ENCODE measurements at places on chromosomes 1 and 21.
A peak's percentile ranks its signal among the peaks of the same experiment; 100 is the strongest.

DNA sequence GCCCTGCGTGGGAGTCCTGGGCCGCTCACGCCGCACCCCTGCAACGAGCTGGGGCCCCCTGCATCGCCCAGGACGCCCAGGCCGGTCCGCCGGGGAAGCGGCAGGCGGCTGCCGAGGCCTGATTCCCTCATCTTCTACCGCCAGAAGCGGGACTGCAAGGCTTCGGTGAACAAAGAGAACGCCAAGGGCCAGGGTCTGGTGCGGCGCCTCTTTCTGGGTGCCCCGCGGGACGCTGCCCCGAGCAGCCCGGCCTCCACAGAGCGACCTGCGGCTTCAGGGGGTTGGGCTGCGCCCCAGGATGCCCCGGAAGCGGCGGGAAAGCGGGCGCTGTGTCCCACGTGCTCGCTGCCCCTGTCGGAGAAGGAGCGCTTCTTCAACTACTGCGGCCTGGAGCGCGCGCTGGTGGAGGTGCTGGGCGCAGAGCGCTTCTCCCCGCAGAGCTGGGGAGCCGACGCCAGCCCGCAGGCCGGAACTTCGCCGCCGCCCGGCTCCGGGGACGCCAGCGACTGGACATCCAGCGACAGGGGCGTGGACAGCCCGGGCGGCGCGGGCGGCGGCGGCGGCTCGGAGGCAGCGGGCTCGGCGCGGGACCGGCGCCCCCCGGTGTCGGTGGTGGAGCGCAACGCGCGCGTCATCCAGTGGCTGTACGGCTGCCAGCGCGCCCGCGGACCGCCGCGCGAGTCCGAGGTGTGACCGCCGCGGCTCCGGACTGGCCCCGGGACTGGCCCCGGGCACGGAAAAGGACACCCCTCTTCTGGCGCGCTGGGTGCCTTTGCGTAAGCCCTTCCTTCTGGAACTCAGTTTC is 2.7 kb downstream of the FAM110D start:
- peak; percentile 18 for DNase-seq

DNA sequence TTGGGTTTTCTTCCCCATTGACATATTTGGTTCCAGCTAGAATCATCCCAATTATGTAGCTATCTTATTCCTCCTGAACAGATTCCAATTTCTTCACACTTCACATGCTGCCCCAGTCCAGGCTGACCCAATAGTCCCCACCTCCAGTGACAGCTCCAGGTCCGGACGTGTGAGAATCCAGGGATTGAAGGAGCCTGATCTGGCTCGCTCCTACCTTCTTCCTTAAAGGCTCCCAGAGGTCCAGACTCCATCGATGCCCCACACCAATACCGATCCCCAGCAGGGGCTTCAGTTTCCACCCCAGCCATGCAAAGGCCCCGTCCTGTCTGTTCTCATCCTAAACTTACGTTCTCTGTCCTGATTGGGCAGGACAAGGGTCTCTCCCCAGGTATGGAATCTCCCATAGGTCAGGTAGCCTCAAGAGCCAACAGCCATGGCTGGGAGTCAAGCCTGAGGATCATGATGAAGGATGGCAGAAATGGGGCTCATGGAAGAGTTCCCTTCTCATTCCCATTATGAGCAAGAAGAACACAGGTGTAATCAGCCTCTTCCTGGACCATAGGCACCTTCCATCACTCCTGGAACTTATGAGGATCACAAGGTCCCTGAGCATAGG is 20.4 kb upstream of the SLAMF9 start:
- no peak for DNase-seq

GRCh38 chr1:21291964-21292363 is 1.7 kb upstream of the ECE1 start:
- no peak for DNase-seq

GRCh38 chr1:181601186-181601950 is 118.1 kb downstream of the CACNA1E start:
- no peak for DNase-seq

DNA sequence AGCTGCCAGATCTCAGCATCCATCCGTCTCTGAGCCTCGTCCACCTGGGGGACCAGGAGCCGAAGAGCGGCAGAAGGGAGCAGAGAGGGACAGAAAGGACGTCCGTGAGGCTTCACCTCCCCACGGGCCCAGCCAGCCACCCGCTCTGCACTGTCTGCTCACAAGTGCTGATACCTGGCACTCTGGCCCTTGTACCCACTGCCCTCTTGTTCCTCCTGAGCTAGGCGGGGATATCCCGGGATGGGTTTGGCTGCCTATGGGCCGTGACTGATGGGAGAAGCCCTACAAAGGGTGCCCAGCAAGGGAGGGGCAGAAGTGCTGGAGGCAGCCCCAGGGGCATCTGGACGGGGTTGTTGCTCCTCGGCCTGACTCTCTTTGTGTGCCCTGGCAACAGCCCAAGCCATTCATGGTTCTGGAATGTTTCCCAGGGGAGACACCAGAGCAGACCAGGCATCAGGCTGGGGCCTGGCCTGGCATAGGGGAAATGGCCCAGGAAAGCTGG is 57.6 kb downstream of the LDLRAD2 start:
- no peak for DNase-seq
